Muscle of leg (tissue), 16 donors: ENCODE measurements at places on chromosomes 3 and 15. TPM values are rescaled to one million over a fixed set of nuclear protein-coding genes. Genes with fewer than 3 reads are reported as not detected.
A peak's percentile ranks its signal among the peaks of the same experiment; 100 is the strongest.

DNA sequence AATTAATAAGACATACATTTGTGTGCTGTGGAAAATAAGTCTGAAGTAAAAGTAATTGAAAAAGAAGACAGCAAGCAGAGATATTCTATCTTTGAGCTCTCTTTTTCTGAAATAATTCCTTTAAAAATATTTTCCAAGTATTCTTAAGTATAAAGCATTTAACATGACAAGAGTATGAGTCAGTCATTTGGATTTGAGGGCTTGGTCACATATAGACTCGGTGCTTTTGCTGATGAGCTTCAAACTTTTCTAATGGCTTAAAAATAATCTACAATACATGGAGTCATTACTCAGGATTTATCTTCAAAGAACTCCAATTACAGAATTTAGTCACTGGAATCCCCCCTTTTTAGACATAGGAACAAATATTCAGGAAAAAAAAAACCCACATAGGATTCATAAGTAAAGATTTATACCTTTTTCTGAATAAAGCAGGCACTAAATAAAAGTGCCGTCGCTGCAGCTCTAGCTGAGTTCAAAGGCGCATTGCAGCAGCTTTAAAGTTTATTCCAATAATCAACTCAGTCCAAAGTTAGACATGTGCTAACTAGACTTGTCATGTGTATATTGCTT, 147.5 kb downstream of the CTNNB1 start:
- H3K27ac ChIP-seq: no peak overlapping the region
- DNase-seq: no peak
- no peak overlapping the region for H3K4me3 ChIP-seq
- no peaks in the 10 kb centered on the region for H3K27me3 ChIP-seq
- H3K4me1 ChIP-seq: no peaks in the 10 kb centered on the region
- H3K36me3 ChIP-seq: no peaks in the 10 kb centered on the region

DNA sequence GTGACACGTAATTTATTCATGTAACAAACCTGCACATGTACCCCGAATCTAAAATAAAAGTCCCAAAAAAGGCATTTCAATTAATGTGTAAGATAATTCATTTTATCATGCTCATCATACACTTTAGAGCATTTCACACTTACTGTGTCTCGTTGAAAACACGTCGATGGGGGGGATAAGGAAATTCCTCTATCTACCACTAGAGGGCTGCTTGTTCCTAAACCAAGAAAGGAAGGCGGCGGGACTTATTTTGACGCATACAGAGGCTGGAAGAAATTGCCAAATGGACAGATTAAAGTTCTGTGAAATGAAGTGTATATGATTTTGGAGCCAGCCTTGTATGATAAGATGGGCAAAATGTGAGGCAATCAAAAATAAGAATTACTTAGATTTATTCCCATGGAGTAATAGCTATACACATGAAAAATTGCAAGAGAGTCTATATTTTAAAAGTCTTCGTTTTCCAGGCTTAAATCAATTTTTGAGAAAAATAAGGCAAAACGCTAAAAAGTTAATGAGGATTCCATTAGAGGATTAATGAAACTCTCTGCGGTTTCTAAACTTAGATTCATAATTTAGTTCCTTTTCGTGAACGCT, 346.8 kb downstream of the CNTN3 start:
- H3K36me3 ChIP-seq: no peaks in the 10 kb centered on the region
- no peaks in the 10 kb centered on the region for H3K4me1 ChIP-seq
- peak; percentile 72 for DNase-seq
- no peaks in the 10 kb centered on the region for H3K27me3 ChIP-seq

- peaks cover 54% of the 10 kb centered on the region for H3K4me1 ChIP-seq
- peak; percentile 83 for DNase-seq
- peak overlapping the region; percentile 66 for H3K4me3 ChIP-seq
- no peaks in the 10 kb centered on the region for H3K36me3 ChIP-seq
Observed at GRCh38 chr3:187740421-187741399, 4.6 kb downstream of the BCL6 start.

DNA sequence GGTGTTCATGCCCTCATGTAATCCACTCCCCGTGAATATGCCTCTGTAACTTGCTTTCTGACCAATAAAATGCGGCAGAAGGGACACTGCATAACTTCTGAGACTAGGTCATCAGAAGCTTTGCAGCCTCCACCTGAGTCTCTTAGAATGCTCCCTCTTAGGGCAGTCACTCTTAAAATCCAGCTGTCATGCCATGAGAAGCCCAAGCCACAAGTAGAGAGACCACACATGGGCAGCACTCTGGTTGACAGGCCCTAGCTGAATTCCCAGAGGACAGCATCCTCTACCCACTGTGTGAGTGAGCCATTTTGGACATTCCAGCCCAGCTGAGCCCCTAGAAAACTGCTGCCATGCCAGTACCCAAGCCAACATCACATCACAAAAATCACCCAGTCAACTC, 41.4 kb downstream of the SCAPER start:
- no peaks in the 10 kb centered on the region for H3K27me3 ChIP-seq
- no peak for DNase-seq
- H3K4me3 ChIP-seq: no peak overlapping the region
- no peaks in the 10 kb centered on the region for H3K4me1 ChIP-seq
- H3K27ac ChIP-seq: no peak overlapping the region
- no peaks in the 10 kb centered on the region for H3K36me3 ChIP-seq

DNA sequence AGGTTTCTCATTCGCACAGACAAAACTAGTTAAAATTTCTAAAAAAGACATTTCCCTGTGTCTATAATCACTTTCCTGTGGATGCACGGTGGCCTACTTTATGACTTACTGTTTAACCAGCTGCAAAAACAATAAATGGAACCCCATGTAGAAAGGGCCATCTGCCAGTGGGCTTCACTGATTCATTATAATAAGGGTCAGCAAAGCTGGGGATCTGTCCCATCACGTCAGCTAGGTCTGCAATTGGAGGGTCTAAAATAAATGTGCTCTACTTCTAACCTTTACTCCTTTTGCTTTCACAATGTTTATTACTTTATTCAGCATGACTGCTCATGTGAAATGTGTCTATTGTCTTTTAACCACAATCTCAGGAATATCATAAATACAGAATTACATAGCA, 43.1 kb upstream of the NMD3 start:
- H3K27me3 ChIP-seq: no peaks in the 10 kb centered on the region
- H3K36me3 ChIP-seq: no peaks in the 10 kb centered on the region
- H3K4me1 ChIP-seq: no peaks in the 10 kb centered on the region

DNA sequence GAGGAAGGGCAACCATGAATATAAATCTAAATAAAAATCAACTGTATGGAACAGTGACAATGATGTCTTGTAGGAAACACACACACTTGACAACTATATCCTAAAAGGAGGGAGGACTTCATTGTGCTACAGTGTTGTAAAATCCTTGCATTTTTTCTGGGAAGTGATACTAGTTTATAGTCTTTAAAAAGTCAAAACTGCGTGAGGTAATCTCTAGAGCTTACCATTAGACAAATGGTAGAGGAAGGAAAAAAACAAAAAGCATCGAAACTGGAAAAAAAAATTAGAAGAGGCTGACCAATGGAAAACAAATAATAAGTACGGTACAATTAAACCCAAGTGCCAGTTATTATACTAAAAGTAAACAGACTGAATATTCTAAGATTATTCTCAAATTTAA, 38.7 kb downstream of the CHSY1 start:
- H3K27me3 ChIP-seq: no peaks in the 10 kb centered on the region
- H3K36me3 ChIP-seq: peaks cover 12% of the 10 kb centered on the region
- no peak for DNase-seq
- H3K27ac ChIP-seq: no peak overlapping the region
- no peak overlapping the region for H3K4me3 ChIP-seq

The FOXB1 gene
- total RNA-seq: not detected

The IQCH gene
- 1.6 TPM for total RNA-seq

The ATP8B4 gene
- total RNA-seq: 4.9 TPM

The CCR9 gene
- total RNA-seq: 0.09 TPM

The ITIH4 gene
- 17.7 TPM for total RNA-seq

The MKRN3 gene
- total RNA-seq: 0.62 TPM
